ENCODE measurements at places on chromosomes 2 and 18.

GRCh38 chr2:26700078-26700477, 7.6 kb downstream of the KCNK3 start:
- DNase-seq, result no peak

- peak; percentile 63 for DNase-seq
Observed at GRCh38 chr2:98634406-98635092, 26.2 kb downstream of the UNC50 start.

- DNase-seq, result no peak
Observed at GRCh38 chr2:43803113-43803512, 29.3 kb downstream of the DYNC2LI1 start.

- DNase-seq, result no peak
Observed at GRCh38 chr2:236949089-236949905, 136.4 kb upstream of the COPS8 start.

GRCh38 chr2:158922601-158923000, 45.8 kb upstream of the TANC1 start:
- no peak for DNase-seq

DNA sequence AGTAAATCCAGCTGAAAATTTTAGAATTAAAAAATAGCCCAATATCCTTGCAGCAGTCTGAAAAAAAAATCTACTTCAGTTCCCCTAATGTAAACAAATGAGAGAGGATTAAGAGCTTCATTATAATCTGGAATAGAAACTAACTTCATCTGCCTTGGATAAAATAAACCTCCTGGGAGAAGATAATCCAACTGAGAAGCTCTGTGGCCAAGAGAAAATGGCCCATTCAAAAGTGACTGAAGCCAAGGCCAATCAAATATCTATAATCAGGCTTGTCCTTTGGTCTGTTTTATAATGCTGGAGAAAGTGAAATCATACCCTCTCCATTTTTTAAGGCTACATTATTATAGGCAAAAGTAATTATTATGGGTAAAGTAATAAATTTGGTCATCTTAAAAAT, 110.0 kb downstream of the NEB start:
- DNase-seq, result no peak

- DNase-seq, result no peak
Observed at GRCh38 chr18:12821408-12821807, 62.6 kb downstream of the PTPN2 start.

- DNase-seq, result no peak
Observed at GRCh38 chr2:239625156-239625845, 224.5 kb upstream of the HDAC4 start.

- no peak for DNase-seq
Observed at GRCh38 chr2:196229013-196229412, 57.6 kb upstream of the STK17B start.

GRCh38 chr2:172995323-172996244, 80.1 kb upstream of the MAP3K20 start:
- DNase-seq, result no peak

DNA sequence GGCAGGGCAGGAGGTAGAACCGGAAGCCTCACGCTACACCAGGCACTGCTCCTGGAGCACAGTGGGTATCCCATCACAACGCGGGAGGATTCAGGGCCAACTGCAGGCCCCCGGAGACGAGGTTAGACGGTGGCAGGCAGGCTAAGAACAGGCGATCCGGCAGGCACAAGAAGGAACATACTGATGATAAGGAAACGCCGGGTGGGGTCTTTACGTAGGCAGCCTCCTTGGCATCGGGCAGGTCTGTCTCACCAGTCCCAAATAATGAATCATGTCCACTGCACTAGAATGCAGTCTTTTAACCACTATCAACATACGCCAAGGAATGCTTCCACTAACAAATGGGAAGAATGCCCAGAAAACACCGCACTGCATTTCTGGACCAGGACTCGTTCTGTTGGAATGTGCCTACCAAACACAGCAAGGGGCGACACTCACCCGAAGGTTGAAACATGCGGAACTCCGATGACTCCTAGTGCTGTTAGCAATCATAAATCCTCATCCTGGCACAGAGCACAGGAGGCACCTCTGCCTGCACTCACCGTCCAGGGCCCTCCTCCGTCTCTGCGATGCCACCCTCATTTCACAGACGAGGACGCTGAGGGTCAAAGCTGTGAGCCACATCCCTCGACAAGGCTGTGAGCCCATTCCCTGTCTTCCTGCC, 35.2 kb downstream of the ZNF516 start:
- no peak for DNase-seq

- no peak for DNase-seq
Observed at GRCh38 chr2:74744731-74745515, 89.0 kb upstream of the HK2 start.

DNA sequence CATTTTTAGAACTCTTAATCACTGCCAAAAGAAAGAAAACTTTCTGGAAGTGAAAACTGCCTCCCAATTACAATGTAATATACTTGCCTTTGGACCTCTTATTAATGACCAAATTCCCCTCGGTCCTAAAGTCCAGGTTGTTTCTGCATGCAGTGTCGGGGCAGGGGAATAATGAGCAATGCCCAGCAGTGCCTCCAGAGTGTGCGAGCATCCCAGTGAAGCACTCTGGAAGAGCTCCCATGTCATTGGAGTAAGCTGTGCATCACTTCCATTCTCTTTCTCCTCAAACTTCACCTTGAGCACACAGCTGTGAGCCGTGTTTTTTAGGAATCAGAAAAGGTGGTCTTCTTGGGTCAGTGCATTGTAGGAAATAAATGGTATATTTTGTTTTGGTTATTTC, 107.1 kb downstream of the SH3RF3 start:
- no peak for DNase-seq

- no peak for DNase-seq
Observed at GRCh38 chr18:79397830-79398761, 2.4 kb downstream of the NFATC1 start.

DNA sequence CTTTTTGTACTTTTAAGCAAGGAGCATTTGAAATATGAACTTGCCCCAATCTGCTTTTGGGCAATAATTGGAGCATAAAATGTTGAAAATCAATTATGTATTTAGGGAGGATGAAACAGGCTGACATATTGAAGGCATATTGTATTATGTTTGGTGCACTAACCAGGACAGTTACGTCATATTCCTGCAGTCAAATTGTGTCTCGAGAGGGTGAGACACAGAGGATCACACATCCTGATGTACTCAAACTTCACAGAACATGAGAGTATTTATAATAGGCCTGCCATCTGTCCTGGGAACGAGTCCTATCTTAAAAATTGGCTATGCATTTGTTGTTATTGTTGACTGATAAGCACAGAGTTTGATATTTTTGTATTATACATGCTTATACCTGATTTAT, 44.7 kb downstream of the TANC1 start:
- no peak for DNase-seq

GRCh38 chr2:216131175-216131926, 22.2 kb downstream of the XRCC5 start:
- DNase-seq, result no peak

GRCh38 chr2:108637304-108637669, 82.0 kb upstream of the RANBP2 start:
- no peak for DNase-seq

DNA sequence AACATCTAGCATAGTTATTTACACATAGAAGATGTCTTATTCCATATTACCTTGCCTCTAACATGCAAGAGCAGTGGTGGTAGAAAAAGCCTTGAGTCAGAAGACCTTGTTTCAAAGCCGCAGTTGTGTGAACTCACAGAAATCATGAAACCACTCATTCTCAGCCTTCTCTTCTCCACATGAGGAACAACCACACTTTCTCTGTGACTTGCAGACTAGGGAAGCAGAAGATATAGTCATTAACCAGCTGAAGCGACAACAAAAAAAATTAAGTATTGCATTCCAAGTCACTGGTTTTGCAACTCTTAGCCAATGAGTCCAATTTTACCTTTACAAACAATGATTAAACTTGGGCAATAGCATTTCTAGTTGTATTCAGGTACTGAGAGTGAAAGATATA, 19.0 kb downstream of the TWSG1 start:
- no peak for DNase-seq

DNA sequence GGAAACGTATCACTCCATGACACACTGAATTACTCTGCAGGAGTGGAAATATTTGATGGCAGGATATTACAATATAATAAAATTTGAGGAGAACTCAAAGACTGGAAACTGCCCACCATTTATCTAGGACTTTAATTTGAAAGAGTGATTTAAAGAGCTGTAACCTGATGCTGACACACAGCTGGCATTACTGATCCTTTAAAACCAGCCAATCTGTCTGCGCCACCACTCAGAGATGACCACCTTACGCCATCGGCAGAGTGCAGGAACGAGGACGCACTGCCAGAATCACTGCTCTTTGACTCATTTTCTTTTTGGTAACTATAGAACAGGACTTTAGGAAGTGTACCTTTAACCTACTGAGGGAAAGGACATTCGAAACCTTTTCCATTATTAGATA, 114.1 kb downstream of the EPB41L3 start:
- no peak for DNase-seq

- no peak for DNase-seq
Observed at GRCh38 chr18:11154368-11154989, 5.1 kb upstream of the PIEZO2 start.

DNA sequence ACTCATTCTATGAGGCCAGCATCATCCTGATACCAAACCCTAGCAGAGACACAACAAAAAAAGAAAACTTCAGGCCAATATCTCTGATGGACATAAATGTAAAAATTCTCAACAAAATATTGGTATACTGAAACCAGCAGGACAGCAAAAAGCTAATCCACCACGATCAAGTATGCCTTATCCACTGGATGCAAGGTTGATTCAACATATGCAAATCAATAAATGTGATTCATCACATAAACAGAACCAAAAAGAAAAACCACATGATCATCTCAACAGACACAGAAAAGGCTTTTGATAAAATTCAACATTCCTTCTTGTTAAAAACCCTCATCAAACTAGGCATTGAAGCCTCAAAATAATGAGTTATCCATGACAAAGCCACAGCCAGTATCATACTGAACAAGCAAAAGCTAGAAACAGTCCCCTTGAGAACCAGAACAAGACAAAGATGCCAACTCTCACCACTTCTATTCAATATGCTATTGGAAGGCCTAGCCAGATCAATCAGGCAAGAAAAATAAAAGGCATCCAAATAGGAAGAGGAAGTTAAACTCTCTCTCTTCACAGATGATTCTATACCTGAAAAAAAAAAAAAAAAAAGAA, 45.3 kb downstream of the RTTN start:
- no peak for DNase-seq
